ENCODE measurements at places on chromosomes 7 and 10.
A peak's percentile ranks its signal among the peaks of the same experiment; 100 is the strongest.

- DNase-seq, result no peak
Measured at GRCh38 chr10:124745252-124745651, 1.1 kb upstream of the FAM53B start.

GRCh38 chr10:87761892-87762291 is 56.1 kb downstream of the ATAD1 start:
- no peak for DNase-seq

DNA sequence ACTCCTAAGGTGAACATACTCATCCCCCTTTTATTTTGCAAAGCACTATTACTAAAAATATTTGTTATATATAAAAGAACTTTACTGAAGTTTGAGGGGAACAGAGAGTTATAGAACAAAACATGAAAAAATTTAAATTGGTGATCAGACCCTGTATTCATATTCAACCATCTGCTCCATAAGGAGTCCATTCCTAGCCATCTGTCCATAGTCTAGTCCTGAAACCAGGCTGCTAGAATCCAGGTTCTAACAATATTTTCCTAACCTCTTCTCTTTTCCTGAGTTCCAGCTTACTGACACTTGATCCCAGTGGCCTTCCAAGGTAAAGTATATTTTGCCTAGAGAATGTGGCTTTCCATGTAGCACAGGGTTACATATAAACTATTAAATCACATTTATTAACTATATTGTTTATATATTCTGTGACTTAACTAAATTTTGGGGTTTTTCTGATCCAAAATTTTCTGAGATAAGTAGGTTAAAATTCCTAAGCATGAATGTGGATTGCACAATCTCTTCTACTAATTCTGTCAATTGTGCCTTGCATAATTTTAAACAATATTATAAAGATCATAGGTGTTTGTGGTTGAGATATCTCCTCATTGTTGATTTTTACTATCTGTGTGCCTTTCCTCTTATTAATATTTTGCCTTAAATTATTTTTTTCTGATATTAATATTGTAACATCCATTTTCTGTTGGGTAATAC is 137.6 kb upstream of the MAGI2 start:
- no peak for DNase-seq

DNA sequence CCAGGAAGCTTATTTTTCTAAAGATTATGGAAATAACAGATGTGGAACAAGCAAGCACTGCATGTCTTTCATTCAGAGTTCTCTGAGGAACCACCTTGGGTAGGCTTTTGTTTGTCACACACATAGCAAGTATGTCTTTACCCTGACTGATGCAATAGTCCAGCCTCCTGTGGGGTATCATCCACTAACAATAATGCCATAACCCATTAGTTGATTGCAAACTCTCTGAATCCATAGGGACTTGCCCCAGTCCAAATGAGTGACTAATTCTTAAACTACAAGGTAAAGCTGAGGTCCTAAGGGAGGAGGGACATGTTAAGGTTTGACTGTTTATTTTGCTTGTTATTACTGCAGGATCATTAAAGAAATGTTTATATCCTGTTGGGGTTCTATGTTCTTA is 151.4 kb upstream of the PRPS1L1 start:
- no peak for DNase-seq

DNA sequence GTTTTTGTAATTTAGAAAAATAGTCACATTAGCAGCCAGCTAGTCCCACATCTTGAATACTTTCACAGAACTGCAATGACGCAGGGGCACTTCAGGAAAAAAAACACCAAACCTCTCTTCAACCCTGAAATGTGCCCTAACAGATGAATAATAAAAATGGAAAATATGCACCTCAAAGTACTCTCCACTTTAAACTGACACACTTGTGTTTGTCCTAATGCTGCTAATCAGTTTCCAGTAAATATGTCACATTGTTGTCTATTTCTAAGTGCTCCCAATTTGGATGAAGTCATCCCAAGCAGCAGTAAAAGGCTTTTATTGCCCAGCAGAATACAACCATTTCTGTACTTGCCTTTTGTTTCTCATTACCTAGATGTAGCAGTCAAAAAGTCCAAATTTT is 86.7 kb downstream of the PARD3 start:
- no peak for DNase-seq

DNA sequence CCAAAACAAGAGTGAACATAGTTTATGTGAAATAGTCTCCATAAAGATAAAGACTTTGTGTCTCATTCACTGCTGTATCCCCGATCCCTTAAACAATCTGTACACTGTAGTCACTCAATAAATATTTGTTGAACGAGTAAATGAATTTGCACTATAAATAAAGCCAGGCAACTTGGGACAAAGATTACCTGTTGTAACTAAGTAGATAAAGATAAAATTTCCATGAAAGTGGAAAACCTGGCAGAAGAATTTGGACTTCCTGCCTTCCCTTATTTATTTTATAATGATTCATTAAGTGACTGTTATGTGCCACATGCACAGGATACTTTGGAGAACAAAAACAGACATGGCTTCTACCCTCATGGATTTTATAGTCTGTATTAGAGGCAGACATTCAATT is 277.7 kb upstream of the KAT6B start:
- DNase-seq, result no peak

GRCh38 chr10:111996103-111996502 is 187.5 kb downstream of the GPAM start:
- DNase-seq, result no peak

DNA sequence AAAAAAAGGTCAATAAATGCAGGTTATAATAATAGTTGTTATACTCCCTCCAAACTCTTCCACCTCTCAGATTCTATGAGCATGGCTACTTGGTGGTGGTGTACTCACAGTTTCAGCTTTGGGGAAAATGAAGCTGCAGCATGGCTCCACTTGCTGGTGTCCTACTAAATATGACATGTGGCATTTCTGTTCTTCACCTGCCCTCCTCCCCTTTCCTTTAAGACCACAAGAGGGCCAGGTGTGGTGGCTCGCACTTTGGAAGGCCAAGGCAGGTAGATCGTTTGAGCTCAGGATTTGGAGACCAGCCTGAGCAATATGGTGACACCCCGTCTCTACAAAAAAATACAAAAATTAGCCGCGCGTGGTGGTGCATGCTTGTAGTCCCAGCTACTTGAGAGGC is 101.1 kb downstream of the SLC37A3 start:
- DNase-seq, result no peak

GRCh38 chr10:67100951-67101350 is 175.1 kb downstream of the LRRTM3 start:
- no peak for DNase-seq

GRCh38 chr7:140625908-140626868 is 14.4 kb downstream of the DENND2A start:
- peak; percentile 44 for DNase-seq

GRCh38 chr10:118307220-118307619 is 34.9 kb downstream of the FAM204A start:
- DNase-seq, result no peak

DNA sequence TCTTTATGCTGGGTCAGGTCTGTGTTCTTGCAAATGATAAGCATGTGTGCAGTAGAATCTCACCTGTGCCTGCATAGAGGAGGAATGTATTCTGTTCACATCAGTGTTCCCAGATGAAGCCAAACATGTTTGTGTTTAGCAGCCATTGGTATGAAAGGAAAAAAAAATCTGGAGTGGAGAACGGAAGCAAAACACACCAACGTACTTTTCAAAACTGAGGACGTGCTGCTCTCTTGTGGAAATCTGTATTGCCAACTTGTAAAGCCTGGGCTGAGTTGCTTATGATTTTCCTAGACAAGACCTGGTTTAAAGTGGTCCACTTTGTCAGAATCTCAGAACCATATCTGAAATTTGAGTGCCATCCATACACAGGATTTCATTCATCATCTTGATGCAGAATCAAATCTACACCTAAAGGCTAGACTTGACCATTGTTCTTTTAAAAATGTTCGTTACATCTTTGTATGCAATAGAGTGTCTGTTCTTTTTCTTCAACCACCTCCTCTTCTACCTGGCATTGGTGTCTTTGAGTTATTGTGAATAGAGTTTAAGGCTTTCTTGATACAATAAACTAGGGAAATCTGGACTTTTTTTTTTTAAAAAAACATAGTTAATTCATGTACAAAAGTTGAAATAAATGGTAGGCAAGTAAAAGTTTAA is 367.7 kb downstream of the PHF14 start:
- DNase-seq, result no peak

- no peak for DNase-seq
Measured at GRCh38 chr10:124522131-124522932, 60.7 kb downstream of the LHPP start.

GRCh38 chr10:34430685-34431084 is 384.4 kb downstream of the PARD3 start:
- no peak for DNase-seq

DNA sequence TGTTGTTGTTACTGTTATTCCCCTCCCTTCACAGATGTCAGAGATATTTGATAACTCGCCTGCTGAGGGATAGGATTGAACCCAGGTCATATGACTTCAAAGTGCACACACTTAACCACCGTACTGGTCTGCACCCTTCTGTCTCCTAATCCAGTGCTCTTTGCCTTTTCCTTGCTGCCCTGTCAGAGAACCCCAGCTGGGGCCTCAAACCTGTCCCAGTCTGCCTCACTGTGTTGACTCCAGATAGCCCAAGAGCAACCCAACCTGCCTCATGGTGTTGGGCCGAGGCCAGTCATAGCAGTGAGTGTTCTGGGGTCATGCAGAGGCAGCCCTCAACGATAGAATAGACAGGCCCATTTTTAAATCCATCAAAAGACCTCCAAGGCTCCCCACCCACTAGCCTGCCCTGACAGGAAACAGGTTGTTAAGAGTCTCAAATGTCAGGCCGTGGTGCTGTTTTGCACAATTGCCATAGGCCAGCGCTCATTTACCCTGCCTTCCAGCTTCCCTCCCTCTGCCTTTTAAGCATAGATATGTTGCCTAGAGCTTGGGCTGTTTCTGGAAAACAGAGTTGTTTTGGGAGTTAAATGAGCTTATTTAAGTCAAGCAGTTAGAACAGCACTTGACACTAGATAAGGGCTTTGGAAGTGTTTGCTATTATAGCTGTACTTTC is 37.0 kb upstream of the PDCD4 start:
- no peak for DNase-seq

- DNase-seq, result no peak
Measured at GRCh38 chr10:29699621-29700020, 64.8 kb upstream of the SVIL start.

GRCh38 chr7:85570898-85571297 is 384.0 kb upstream of the SEMA3D start:
- DNase-seq, result no peak

DNA sequence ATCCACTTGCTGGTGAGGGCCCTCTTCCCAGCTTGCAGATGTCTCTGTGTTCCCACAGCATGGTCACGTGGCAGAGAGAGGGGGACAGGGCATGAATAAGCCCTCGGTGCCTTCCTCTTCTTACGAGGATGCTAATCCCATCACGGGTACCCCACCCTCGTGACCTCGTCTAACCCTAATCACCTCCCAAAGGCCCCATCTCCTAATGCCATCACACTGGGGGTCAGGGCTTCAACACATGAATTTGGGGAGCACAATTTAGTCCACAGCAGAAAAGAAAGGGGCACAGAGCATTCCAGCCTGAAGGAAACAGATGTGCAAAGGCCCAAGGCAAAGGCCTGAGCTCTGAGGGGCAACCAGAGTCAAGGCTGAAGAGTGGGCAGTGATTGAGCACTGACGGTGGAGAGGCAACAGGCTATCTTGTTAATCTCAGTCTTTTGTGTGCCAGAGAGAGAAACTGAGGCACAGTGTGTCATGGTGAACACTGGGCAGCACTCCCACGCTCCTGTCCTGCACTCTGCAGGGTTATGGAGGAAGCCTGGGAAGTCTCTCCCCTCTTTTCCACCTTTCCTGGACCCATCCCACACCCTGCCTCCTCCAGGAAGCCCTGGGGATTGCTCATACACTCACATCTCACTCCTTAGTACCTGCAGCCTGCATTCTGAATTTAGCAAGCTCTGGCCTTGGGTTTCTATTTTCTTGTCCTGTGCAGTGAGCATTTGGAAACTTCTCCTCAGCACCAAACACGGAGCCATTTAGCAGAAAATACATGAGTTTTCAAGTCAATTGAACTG is 49.0 kb downstream of the ALOX5 start:
- no peak for DNase-seq

DNA sequence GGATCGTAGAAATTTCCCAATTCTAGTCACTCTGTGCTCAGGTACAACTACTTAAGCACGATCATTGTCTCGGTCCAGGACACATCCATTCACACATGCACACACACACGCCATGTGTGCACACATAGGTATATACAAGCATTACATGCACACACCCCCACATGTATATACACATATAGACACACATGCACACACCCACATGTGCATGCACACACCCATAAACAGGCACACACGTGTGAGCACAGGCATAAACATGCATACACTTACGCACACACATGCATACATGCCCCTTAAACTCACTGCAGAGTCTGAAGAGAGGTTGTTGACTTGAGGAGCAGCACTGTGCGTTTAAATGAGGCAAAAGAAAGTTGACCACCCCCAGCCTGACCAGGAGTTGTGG is 32.5 kb upstream of the INSIG1 start:
- DNase-seq, result no peak

GRCh38 chr7:26370011-26370410 is 78.3 kb downstream of the SNX10 start:
- no peak for DNase-seq

DNA sequence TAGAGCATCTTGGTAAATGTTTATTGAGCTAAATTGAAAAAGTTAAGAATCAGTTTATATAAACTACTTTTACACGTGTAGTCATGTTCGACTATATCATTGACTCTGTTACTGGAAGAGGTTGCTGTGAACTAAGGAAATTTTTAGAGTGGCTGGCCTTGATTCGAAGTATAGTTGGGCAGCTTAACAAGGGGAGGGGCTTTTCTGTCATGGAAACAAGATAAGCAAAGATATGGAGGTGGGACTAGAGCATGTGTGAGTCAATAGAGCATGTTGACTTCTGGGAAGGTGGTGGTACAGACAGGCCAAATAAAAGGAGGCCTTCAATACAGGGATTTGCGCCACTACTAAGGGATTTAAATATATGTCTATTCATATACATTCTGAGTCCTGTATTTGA is 7.6 kb downstream of the ATP5F1C start:
- no peak for DNase-seq

- DNase-seq, result no peak
Measured at GRCh38 chr7:134811765-134812164, 32.3 kb downstream of the CALD1 start.

DNA sequence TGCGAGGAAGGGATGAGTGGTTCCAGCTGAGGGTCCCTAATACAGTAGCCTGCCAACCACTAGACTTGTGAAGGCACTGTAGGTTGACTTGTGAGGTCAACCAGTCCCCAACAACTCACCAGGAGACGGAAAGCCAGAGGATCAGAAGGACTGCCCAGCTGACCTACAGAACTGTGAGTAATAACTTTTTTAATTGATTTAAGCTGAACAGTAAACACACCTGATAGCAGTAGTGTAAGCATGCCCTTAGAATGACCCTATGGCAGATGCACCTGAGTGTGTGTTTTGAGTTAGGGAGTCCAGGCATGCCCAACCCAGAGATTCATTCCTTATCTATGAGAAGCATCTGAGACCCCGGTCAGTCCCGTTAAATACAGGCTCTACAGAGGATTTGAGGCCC is 14.1 kb downstream of the PRLHR start:
- DNase-seq, result no peak
